ENCODE measurements at places on chromosomes 11 and 22.
A peak's percentile ranks its signal among the peaks of the same experiment; 100 is the strongest.

DNA sequence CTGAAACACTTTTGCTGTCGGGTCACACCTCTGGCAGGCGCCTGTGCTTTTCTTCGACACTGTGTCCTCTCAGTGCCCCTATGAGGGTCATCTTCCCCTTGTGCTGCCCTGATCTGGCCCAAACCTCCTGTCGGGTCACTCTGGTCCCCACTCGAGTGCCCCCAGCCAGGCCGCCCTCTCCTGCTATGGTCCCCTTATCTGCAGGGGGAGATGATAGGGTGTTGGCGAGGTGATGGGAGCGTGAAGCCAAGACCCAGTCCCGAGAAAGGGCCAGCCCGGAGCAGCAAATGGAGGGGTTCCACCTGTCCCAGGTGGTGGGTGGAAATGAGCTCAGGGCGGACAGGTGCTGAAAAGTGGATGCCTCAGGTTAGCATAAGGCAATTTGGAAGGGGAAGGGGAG, 9.7 kb downstream of the NADSYN1 start:
- H3K4me1 ChIP-seq: no peaks in the 10 kb centered on the region
- H3K4me3 ChIP-seq: no peak overlapping the region
- no peak overlapping the region for H3K27ac ChIP-seq
- H3K27me3 ChIP-seq: no peaks in the 10 kb centered on the region
- no peak for DNase-seq

- H3K4me1 ChIP-seq: peaks cover 8% of the 10 kb centered on the region
- H3K27ac ChIP-seq: no peak overlapping the region
- H3K27me3 ChIP-seq: peaks cover 45% of the 10 kb centered on the region
- no peak overlapping the region for H3K4me3 ChIP-seq
- DNase-seq: no peak
- H3K36me3 ChIP-seq: peaks cover 9% of the 10 kb centered on the region
Observed at GRCh38 chr11:118604566-118604965, 2.8 kb upstream of the PHLDB1 start.

DNA sequence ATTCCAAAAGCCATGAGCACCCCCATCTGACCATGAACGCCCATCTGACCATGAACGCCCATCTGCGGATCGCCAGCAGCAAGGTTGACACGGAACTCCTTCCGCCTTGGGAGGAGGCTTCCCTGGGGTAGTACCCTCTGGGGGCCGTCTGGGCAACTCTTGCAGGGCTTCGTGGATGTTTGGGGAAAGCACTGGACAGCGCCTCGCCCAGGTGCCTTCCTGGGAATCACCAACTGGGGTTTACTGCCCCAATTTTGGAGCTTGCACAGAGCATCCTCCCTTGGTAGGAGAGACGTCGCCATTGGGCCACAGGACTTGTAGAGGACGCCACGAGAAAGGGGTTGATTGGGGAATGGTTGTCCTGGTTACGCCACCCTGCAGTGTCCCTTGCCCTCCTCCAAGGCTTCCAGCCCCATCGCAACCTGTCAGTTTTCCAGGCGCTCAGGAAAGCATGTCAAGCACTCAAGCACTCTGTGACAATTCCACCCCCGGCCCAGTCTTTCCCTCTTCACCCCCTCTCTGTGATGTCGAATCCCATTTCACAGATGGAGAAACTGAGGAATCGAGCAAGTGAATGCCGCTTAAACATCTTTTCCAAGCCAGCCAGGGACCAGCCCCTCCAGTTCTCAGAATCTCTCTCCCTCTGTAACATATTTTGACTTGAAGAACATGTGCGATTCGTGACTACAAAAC, 914 bp upstream of the PRDM11 start:
- peak overlapping the region; percentile 11 for H3K4me3 ChIP-seq
- peak; percentile 88 for DNase-seq
- H3K36me3 ChIP-seq: no peaks in the 10 kb centered on the region
- peaks cover 3% of the 10 kb centered on the region for H3K4me1 ChIP-seq
- no peak overlapping the region for H3K27ac ChIP-seq

DNA sequence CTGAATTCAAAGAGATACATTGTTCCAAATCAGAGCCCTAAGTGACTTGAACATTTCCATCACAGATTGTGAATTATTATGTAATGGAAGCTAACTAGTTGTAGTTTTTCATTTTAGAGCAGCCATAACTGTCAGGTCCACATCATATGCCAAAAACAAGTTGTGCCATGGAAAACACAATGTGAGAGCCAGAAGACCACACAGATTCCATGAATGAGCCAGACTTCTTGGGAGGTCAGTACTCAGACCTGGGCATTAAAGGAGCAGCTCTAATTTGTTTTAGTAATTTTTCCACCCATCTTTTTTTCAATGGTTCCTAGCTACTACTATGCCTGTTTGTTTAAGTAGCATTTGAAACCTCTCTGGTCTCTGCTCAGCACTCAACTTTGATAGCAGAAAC, 279.4 kb downstream of the FAT3 start:
- H3K4me1 ChIP-seq: peaks cover 4% of the 10 kb centered on the region

GRCh38 chr11:11843211-11843621, 1.4 kb downstream of the USP47 start:
- H3K27me3 ChIP-seq: no peaks in the 10 kb centered on the region
- no peak overlapping the region for H3K27ac ChIP-seq
- no peak for DNase-seq
- no peaks in the 10 kb centered on the region for H3K4me1 ChIP-seq
- no peak overlapping the region for H3K4me3 ChIP-seq

DNA sequence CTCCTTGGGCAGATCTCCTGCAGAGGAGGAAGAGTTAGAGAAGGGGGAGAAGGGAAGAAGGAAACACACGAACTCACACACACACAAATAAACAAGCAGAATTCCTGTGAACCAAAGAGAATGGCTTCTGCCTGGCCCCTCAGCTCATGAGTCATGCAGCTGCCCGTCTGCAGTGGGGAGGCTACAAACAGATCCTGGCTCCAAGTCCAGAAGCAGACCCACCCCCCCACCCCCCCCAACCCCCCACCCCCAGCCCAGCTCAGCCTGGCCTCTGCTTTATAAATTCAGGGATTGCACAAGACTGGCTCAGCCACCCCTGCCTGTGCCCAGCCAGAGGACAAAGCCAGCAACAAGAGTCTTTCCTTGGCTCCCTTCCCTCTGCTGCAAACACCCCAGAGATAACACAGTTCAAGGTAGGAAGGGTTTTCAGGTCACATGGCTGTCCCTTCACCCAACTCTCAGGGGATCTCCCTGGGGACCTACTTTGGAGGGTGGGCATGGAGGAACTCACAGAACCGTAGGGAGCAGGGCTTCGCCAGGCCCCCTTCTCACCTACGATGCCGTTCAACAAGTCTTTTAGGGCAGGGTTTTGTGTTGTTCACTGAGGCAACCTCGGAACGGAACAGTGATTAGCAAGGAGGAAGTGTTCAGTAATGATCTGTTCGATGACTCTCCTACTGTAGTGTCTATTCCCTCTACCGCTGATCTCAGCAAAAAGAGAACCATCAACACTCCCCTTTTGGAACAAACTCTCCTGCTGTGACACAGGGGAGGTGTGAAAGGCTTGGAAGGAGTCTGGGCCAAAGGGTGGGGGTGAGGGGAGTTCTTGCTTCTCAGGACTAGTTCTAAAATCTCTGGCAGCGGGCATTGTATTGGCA, 35.5 kb downstream of the RPL27A start:
- H3K27ac ChIP-seq: no peak overlapping the region
- 0 out of 2 replicates have a peak, but pooled peaks cover 2% of the 10 kb centered on the region for H3K36me3 ChIP-seq
- no peak overlapping the region for H3K4me3 ChIP-seq
- H3K4me1 ChIP-seq: peaks cover 3% of the 10 kb centered on the region
- DNase-seq: no peak

DNA sequence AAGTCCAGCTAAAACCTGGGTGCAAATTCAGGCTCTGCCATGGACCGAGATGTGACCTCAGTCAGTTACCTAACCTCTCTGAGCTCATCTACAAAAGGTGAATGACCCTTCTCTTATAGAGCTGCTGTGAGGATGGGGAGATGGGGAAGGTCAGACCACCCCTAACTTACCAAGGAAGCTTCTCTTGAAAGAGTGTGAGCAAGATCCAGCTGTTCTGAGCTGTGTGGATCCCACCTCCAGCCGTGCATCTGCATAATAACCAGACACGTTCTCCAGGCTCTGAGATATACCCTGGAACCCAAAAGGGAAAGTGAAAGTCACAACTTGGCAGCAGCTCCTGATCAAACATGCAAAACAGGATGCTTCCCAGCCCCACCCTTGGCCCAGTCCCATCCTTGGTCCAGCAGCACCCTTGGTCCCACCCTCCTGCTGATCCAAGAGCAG, at the start of gene APOL3:
APOL3 (minus strand) TSS at position 257 of the 444 bp plus-strand sequence. CDS start 11,700 bp downstream, outside the sequence.
- H3K36me3 ChIP-seq: no peaks in the 10 kb centered on the region
- H3K27me3 ChIP-seq: no peaks in the 10 kb centered on the region
- no peak within 1 kb of the TSS for H3K27ac ChIP-seq
- no peak for DNase-seq

GRCh38 chr11:86621854-86622253, 50.6 kb downstream of the ME3 start:
- H3K36me3 ChIP-seq: no peaks in the 10 kb centered on the region
- no peaks in the 10 kb centered on the region for H3K4me1 ChIP-seq
- H3K27me3 ChIP-seq: no peaks in the 10 kb centered on the region
- H3K27ac ChIP-seq: no peak overlapping the region
- no peak for DNase-seq

DNA sequence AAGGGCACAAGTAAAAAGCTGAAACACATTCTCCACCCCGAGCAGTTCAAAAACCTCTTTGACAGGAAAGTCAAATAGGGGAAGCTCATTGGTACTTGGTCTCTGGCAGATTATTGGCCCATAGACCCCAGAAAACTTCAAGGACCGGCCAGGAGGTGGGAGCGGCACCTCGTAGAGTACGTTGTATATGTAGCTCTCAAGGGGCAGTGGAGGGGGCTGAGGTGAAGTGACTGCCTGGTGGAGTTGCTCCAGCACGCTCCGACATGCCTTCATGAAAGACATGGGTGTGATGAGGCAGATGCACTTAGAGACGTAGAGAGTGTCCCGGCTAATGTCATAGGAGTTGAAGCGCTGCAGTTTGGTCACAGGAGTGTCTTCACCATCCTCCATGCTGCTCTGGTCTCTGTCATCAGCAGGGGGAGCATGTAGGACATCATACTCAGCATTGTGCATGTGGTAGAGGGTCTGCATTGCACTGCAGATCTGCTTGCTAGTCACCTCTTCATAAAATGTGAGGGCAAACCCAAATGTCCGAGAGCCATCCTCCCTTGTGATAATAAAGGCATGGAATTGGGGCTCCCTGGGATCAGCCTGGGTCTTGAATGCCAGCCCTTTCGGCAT, 61.3 kb downstream of the DENND5A start:
- no peaks in the 10 kb centered on the region for H3K4me1 ChIP-seq
- H3K4me3 ChIP-seq: no peak overlapping the region
- H3K27ac ChIP-seq: no peak overlapping the region

- H3K4me1 ChIP-seq: no peaks in the 10 kb centered on the region
- H3K27ac ChIP-seq: no peak overlapping the region
- no peak for DNase-seq
Observed at GRCh38 chr22:49006207-49007012, 821.3 kb downstream of the BRD1 start.

- H3K27me3 ChIP-seq: no peaks in the 10 kb centered on the region
- H3K27ac ChIP-seq: no peak overlapping the region
- no peak for DNase-seq
- no peak overlapping the region for H3K4me3 ChIP-seq
Observed at GRCh38 chr22:32676191-32676590, 125.3 kb upstream of the TIMP3 start.

Measured in iPS DF 6.9 (cell line).